ENCODE measurements at places on chromosomes 4 and X.

- DNase-seq = no peak
These were observed 119.8 kb downstream of the SPOCK3 start for GRCh38 chr4:167114416-167114971.

GRCh38 chr4:153705743-153706468, 21.8 kb downstream of the TLR2 start:
- DNase-seq = no peak

GRCh38 chr4:1195891-1196401, 23.6 kb upstream of the SPON2 start:
- no peak for DNase-seq

DNA sequence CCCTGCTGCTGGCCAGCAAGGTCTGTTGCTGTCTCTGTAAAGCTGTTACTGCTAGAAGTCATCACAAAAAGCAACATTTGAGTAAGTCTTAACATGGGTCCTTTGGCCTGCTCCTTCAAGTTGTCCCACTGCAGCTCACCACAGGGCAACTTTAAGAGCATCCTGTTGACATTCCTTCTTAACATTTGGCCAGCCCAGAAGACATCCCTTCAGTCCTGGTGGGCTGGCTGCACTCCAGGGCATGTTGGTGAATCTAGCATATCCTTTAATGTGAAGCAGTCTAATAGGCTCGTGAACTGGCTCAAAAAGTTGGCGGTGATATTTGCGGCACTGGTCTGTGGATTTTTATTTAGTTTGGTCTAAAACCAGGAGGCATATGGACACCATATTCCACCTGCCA, 92.2 kb upstream of the MAML3 start:
- DNase-seq = no peak

DNA sequence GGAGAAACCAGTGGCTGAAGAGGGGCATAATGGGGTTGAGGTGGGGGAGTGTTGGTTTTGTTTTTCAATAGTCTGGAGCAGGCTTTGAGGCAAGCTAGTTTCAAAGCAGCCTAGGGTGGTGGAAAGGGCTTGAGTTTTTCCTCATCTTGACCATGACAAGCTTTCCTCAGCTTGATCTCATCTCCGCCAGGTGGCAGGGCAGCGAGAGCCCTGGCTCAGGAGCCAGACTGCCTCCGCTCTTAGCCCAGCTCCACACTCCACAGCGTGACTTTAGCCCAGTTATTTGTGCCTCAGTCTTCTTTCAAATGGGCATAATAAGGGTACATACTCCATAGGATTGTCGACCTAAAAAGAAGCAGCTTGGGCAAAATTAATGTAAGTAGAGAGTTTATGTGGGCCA, 29.9 kb upstream of the SOWAHD start:
- DNase-seq = no peak

GRCh38 chrX:99398545-99398944, 1011.5 kb downstream of the PCDH19 start:
- no peak for DNase-seq

DNA sequence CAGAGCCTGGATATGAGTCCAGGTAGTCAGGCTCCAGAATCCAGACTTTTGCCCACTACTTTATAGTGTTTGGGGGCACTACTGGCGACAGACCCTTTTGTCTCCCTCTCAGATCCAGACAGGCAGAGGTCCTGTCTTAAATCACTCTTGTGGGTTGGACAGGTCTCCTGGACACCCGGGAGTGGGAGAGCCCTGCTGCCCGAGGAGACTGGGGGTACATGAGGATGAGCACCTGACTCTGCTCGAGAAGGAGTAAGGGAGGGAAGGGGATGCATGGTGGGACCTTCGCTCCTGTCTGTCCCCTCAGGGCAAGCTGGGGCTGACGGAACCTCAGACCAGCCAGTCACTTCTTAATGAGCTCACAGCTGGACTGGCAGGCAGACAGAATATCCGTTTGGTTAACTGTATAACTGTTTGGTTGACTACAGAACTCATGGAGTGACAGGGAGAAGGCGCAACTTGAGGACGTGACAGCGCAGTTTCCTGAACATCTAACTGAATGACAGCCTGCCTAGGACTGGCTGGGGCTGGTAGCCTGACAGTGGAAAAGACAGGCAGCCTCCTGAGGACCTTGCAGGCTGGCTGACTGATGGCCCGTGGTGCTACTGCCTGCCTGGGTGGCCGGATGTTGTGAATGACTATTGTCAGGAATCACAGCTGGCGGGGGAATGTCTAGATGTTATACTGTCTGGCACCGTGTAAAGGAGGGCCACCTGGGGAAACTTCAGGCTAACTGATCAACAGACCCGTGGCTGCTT, 1.6 kb upstream of the SUV39H1 start:
- DNase-seq = no peak

GRCh38 chr4:180641495-180641894, 1601.7 kb upstream of the TENM3 start:
- no peak for DNase-seq

DNA sequence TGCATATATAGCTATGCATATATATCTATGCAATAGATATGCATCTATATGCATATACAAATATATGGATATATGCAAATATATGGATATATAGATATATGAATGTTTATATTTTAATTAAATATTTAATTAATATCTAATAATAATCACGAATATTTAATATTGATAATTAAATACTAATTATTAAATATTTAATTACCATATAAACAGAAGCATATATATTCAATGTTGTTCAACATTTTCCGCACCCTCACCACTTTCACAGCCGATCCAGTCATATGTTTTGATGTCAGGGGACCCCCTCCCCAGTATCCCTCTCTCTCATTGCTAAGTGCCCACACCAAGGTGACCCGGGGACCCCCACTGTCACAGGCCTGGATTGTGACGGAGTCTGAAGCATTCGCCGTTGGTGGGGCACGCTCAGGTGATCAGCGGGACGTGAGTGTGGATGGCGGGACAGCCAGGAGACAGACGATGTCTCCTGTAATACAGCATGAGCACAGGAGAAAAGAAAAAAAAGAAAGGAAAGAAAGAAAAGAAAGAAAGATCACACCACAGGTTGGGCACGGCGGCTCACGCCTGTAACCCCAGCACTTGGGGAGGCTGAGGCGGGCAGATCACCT, 199.7 kb downstream of the CRLF2 start:
- no peak for DNase-seq

DNA sequence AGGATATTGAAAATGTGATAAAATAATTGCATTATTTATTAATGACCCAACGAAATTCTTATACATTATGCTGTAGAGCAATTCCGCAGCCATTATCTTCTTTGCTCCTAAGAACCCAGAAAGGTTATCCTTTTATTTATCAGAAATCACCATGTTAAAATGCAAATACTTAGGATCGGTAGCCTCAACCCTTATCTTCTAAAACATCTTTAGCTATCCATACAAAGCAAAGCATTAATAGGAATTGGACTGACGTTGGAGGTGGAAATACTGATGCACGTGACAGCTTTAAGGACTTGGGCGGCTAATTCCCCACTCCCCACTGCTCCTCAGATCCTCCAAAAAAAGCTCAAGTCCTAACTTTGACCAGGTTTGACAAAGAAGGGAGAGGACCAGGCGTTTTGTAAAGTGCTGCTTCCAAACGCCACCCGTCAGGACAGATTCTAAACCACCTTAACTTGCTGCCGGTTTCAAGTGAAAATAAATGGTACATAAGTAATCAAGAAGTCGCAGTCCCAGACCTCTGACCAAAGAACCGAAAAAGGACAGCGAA, 539 bp upstream of the SPCS3 start:
- DNase-seq = no peak

DNA sequence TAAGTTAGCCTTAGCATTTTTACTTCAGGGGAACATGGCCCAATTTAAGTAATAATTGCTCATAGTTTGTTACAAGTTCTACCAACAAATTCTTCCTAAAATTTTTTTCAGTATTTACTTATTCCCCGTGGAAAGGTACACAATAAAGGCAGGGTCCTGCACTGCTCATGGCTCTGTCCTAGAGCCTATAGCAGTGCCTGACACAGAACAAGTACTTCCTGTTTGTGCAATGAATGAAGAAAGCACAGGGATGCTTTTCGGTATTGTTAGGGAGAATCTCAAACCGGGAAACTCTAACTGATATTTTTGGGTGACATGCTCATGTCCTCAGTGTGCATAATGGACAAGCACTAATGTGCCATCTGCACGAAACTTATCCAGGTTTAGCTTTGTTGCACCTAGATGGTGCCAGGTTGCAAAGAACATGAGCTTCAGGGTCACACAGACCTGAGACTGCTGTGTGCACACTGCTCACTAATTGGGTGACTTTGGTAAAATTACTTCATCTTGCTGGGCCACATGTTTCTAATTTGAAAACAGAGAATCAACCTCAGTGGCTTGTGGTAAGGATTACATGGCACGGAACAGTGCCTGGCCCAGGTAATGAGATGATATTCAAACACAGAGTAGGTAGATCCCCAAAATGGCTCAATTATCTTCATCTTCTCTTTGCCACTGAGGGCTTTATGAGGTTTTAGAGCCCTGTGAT, 175.8 kb upstream of the NPY2R start:
- DNase-seq = no peak

- no peak for DNase-seq
These were observed 159.5 kb upstream of the USP38 start for GRCh38 chr4:143025081-143025704.

GRCh38 chrX:72045552-72046277, 86.0 kb downstream of the RTL5 start:
- DNase-seq = no peak

- no peak for DNase-seq
These were observed 23.5 kb upstream of the PRDM8 start for GRCh38 chr4:80173841-80174240.

- no peak for DNase-seq
These were observed 1649.9 kb upstream of the IGFBP7 start for GRCh38 chr4:58760100-58760499.

DNA sequence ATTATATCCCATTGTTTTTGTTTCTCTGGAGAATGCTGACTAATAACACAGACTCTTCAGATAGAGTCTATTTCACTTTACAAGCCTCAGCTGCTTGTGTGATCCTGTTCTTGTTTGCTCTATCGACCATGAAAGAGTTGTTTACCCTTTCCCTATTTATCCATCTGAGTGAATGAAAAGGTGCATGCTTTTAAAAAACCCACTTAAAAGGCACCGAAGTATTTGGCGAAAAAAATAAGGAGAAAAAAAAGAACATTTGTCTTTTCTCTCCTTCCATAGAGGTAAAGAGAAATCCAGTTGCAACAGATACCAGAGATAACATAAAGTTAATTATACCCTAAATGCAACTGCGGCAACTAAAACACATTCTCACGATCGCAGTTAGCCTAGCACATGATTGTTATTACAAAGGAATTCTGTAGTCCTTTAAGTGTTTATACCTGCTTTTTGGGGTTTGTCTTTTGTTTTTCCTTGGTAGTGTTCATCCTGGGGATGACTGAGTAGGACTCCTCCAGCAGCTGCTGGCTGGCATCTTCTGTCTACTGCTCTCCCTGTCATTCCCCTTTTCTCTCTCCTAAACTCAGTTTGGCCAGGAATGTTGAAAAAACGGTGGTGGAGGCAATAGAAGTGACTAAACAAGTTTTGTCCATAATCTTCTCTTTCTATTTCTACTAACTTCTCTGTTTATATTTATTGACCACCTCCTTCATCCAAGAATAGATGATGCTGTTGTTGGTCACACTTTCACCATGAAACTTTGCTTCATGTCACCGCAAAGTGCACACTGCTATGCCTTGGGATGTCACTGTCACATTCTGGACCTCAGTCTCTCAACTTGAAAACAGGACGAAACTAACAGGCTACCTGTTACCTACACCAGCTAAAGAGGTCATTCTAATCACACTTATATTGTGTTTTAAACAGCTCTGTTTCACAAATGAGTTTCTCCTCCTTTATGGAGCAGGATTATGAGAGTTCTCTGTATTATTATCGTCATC, 41.9 kb upstream of the FRAS1 start:
- no peak for DNase-seq

GRCh38 chr4:176534566-176534965, 214.8 kb downstream of the SPCS3 start:
- DNase-seq = no peak

DNA sequence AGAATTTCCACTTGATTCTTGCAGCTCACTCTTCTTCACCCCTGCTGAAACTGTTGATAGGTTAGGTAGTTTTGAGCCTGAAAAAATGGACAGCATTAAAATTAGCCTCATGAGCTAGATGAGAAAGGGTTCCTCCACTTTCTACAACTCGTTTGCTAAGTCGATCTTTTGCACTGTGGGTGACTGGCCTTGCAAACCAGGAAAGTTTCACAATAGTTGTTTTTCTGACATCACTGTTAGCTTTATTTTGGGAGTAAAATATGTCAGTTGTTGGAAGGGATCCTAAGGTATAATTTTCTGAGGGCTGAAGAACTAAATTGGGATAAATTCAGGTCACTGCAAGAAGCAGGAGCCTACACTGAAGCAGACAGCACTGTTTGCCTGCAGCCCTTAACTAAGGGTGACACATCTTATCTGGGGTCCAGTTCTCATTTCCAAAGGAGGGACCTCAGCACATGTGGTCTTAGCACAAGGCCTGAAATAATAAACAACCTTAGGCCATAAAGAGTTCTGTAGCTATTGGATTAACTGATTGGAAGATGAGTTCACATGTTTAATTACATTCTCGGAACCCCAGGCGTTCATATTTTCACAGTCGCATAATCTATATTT, 29.1 kb downstream of the ANAPC4 start:
- DNase-seq = no peak

GRCh38 chr4:84722720-84723119, 139.8 kb downstream of the CDS1 start:
- no peak for DNase-seq

DNA sequence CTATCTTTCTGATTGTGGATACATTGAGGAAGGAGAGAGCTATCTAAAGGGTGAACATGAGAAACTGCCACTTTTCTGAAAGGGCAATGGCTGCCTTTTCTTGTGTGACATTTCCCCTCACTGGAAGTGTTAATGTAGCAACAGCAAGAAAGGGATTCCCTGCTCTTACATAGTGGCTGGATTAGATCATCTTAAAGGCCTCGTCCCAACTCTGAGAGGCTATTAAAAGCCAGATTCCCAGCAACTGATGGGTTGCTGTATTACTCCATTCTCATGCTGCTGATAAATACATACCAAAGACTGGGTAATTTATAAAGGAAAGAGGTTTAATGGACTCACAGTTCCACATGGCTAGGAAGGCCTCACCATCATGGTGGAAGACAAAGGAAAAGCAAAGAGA, 33.7 kb upstream of the ADH7 start:
- no peak for DNase-seq

- no peak for DNase-seq
These were observed 166.4 kb upstream of the SFRP2 start for GRCh38 chr4:153955327-153955726.

GRCh38 chr4:121219227-121219626, 55.1 kb upstream of the TNIP3 start:
- DNase-seq = no peak

DNA sequence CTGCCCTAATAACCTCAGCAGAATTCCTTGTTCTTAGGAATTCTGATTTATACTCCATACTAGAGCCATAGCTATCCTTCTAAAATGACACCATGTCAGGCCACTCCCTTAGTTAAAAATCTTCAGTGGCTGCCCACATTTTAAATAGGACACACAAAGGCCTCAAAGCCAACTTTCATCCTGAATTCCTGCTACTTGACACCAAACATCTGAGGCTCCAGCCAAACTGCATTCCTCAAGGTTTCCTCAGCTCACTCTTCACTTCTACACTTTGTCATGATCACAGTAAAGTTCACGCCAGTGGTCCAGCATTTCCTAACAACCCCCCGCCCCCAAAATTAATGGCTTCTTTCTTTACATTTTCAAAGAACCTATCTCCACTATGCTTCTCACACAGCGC, 124.3 kb downstream of the ADGRA3 start:
- no peak for DNase-seq

GRCh38 chrX:39808471-39808917, 289.3 kb downstream of the BCOR start:
- no peak for DNase-seq

GRCh38 chrX:41553688-41554087, 106.5 kb downstream of the NYX start:
- DNase-seq = no peak
